ENCODE measurements at places on chromosomes 1 and 21. TPM values are rescaled to one million over a fixed set of nuclear protein-coding genes. Genes with fewer than 3 reads are reported as not detected.
A peak's percentile ranks its signal among the peaks of the same experiment; 100 is the strongest.

- DNase-seq: no peak
Measured at GRCh38 chr1:36773827-36774541, 260.3 kb downstream of the GRIK3 start.

The WDR77 gene
- 49.0 TPM for polyA plus RNA-seq

GRCh38 chr1:2628191-2628932 lies 4.5 kb downstream of the MMEL1 start:
- DNase-seq: no peak

- DNase-seq: no peak
Measured at GRCh38 chr1:33468531-33468930, 3.9 kb upstream of the ZSCAN20 start.

- no peak for DNase-seq
Measured at GRCh38 chr1:183251959-183252450, 65.9 kb downstream of the LAMC2 start.

The PTPRU gene
- polyA plus RNA-seq: 11.9 TPM

DNA sequence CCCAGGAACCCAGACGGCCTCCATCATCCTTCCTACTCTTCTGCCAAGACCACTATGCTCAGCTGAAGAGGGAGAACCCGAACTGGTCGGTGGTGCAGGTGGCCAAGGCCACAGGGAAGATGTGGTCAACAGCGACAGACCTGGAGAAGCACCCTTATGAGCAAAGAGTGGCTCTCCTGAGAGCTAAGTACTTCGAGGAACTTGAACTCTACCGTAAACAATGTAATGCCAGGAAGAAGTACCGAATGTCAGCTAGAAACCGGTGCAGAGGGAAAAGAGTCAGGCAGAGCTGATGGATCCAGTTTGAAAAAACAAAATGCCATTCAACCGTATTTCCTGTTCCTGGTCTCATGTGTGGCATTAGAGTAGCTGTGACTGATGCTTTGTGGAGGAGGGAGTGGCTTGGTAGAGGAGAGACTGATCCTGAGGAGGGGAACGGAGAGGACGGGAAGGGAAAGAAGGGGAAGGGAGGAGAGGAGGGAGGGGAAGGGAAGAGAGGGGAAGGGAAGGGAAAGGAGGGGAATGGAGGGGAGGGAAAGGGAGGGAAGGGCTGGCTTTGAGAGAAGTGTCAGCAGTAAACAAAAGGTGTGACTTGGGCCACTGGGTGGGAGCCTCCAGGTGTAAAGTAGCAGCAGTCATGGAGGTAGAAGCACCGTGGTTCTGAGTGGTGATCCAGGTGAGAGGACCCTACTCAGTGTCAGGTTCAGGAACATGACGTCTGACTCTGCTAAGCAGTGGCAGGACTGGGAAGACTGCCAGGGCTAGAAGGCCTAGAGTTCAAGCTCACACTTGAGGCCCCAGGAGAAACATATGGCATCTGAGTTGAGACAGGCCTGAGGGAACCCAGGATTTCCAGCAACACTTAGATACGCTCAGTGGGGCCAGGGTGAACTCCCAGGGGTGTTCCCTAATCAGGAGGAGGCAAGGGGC lies 846 bp downstream of the HMGB4 start:
- no peak for DNase-seq

DNA sequence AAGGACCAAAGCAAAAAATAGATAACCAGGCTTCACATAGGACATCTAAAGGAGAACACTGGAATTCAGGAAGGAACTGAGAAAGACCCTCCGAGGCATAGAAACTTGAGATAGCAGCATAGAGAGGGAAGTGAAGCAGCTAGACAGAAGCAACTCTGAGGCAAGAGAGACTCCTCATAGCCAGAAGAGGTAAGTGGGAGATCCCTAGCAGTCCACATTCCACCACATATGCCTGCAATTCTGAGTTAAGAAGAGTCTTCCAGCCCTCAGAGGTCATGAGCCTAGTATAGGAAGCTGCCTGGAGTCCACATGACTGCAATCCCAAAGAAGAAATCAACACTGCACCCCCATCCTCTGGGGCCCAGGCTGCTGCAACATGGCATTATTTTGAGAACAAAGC lies 13.9 kb upstream of the FGGY start:
- DNase-seq: no peak

The CELA3B gene
- polyA plus RNA-seq: 0.40 TPM

- DNase-seq: no peak
Measured at GRCh38 chr1:226349081-226349480, 40.1 kb upstream of the LIN9 start.

DNA sequence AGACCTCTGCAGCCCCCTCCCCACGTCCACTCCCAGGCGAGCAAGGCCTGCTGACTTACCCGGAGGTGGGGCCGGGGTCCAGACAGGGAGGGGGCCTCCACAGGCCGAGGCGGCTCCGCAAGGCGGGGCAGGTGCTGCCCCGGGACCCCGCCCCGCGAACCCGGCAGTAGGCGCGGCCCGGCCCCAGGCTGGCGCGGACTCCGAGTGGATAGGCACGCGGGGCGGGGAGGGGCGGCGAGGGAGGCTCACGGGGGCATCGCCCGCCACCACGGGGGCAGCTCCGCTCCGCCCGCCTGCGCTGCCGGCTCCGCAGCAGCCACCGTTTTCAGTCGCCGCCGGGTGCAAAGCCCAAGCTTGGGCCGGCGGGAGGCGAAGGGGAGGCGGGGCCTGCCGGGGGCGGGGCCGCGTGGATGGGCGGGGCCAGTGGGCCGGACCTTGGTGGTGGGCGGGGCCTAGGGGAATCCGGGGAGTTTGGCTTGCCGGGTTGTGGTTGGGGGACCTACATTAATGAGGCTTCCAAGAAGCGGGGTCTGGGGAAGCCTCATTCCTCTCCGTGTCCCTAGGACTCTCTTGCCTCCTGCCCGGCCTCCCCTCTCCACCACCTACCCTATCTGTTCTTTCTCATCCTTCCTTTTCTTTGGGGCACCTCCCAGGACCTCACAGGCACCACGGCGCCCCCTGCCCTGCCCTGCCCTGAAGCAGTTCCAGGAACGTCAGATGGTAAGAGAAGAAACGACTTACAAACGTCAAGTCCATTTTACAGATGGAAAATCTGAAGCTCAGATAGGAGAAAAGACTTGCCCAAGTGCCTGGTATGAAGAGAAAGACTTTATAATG lies at the start of gene RIMS3:
Gene RIMS3, minus strand, starts transcription at position 348 of the 837 bp plus-strand sequence. CDS start 23,757 bp downstream, outside the sequence.
- DNase-seq: peak; percentile 48

DNA sequence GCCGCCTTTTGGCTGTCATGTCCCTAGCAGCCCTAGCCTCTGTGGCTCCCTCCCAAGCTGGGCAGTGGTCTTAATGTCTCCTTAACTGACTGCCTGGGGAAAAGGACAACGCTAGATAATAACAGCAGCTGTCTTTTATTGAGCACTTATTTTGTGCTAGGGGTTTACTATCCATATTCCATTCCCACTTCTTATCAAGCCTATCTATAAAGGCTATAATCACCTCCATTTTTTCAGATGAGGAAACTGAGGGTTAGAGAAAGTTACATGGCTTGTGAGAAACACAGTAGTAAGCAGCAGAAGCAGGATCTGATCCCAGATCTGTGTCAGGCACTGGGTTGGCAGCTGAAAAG lies 6.2 kb downstream of the SH3BGRL3 start:
- DNase-seq: no peak

DNA sequence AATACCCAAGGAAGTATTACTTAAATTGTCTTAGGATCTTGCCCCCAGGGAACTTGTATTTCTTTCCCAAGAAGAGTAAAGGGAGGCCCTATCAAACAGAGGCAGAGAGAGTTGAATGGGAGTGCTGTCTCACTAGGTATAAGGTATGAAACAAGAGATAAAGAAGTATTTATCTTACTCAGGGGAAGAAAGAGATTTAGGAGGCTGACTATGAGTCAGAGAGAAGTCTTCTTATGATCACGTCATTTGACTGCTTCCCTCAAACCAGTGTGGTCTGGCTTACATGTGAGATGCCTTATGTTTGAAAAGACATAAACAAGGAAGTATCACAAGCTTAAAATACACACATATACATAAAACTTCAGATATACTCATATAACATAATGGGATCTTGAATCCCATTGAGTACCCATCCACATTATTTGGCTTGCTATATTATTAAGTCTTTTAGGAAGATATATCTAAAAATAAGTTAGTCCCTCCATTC lies 29.6 kb downstream of the DUSP10 start:
- no peak for DNase-seq

- DNase-seq: no peak
Measured at GRCh38 chr1:198258491-198258890, 101.7 kb downstream of the NEK7 start.

DNA sequence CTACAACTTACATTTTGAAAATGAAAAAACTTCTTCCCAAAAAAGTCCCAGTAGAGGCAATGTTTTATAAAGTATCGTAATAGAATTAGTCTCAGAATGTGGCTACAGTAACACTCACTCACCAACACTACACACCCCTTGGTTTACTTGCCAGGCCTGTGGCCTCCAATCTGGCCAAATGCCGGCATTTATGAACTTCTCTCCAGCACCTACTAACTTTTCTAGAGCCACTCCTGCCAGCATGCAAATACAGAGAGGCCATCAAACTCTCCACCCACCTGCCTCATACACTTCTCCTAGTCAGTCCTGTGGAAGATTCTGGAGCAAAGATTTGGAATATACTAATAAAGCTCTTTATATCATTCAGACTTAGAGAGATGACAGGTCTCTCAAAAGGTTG lies 32.3 kb downstream of the STPG1 start:
- no peak for DNase-seq

The PGBD2 gene
- polyA plus RNA-seq: 12.3 TPM

- peak; percentile 46 for DNase-seq
Measured at GRCh38 chr1:111990878-111991718, 1.6 kb upstream of the KCND3 start.

The NMNAT2 gene
- polyA plus RNA-seq: 3.6 TPM

GRCh38 chr1:21874778-21875547 lies 62.1 kb downstream of the HSPG2 start:
- DNase-seq: no peak
